Suppressor macrophage treated with lipopolysaccharide for 4 hours (primary cell): ENCODE measurements at places on chromosomes 16 and 17.

- no peak for DNase-seq
These were observed 2.6 kb downstream of the KAT2A start for GRCh38 chr17:42118545-42118944.

DNA sequence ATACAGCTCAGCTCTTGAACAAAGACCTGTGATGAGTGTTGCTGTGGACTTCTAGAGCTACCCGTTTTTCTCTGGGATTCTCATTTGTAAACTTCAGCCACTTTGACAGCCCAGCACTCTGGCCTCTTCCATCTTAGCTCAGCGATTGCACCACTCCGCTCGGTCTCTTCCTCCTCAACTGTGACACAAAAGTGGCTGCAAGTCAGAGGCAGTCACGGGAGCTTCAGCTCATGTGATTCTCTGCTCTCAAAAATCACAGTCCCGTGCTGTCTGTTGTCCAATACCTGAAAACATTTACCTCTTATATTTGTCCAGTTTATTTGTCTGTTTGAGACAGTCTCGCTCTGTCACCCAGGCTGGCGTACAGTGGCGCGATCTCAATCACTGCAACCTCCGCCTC lies 75.7 kb upstream of the DNAH17 start:
- DNase-seq = peak; percentile 89

GRCh38 chr16:1810106-1810505 lies 16.5 kb downstream of the HAGH start:
- no peak for DNase-seq

DNA sequence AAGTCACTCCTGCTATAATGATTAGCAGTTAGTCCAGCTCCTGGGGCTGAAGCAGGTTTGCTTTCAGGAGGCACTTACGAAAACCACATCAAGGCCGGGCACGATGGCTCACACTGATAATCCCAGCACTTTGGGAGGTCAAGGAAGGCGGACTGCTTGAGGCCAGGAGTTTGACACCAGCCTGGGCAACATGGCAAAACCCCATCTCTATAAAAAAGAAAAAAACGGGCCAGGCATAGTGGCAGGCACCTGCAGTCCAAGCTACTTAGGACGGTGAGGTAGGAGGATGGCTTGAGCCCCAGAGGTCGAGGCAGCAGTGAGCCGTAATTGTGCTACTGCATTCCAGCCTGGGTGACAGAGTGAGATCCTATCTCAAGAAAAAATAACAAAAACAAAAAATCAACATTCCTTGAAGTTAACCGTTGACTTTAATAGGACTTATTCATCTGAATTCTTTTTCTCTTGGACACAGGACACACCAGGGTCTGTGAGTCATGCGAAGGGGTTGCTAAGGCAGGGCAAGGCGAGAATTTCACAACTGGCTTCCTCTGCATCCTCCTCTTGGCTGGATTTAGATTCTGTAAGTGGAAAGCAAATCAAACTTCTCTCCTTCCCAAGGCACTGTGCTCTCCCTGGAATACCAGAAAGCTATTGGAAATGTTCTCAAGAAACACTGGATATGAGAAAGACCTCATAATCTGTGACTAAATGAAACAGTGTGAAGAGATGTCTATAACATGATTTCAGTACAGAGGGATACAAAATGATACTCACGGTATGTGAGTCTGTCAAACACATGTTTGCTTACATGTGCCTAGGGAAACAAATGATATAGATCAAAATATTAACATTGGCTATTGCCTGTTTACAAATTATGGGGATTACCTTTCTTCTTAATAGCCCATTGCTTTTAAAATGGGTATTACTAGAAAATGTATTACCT lies 99.5 kb downstream of the SYCE1L start:
- DNase-seq = no peak

GRCh38 chr16:77376358-77376757 lies 58.5 kb downstream of the ADAMTS18 start:
- peak; percentile 12 for DNase-seq

- DNase-seq = no peak
These were observed 418.7 kb downstream of the GRIN2A start for GRCh38 chr16:9763505-9763904.

DNA sequence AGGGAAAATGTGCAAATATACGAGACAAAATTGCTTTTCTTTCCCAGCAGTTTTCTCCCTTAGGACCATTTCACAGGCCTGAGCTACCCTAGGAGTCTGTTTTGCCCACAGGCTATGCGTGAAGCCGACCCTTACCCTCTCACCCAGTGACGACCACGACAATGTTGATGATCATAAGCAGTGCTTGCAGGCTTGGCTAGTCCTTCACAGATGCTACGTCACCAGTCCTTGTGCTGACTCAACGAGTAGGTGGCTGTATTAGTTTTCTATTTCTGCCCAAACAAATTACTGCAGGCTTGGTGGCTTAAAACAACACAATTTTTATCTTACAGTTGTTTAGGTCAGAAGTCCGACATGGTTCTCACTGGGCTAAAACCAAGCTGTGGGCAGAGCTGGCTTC lies 574.6 kb upstream of the HSBP1 start:
- DNase-seq = no peak

DNA sequence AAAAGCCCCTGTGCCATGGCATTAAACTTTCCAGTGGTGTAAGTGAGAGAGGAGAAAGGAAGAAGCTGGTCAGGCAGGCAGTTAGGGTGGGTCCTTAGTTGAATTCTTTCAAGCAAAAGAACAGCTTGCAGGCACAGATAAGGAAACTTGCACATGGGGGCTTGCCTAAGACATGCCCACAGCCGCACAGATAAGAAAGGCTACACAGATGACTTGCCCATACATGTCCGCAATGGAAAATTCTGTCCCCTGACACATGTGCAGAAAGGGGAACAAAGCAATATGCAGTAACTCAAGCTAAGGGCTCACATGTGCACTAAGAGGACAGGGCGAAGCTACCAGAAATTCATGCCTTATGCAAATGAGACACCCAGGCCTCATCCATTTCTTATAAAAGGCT lies 69.9 kb downstream of the GSG1L start:
- DNase-seq = no peak

GRCh38 chr16:57759131-57759530 lies 23.6 kb downstream of the KATNB1 start:
- DNase-seq = no peak
